ENCODE measurements at places on chromosomes 6 and 20.

- no peak for DNase-seq
These were observed 9.7 kb downstream of the TFAP2D start for GRCh38 chr6:50722829-50723554.

GRCh38 chr20:36030149-36030548 lies 61.8 kb downstream of the CNBD2 start:
- DNase-seq: no peak

- DNase-seq: peak; percentile 92
These were observed 1.4 kb upstream of the HIVEP2 start for GRCh38 chr6:142946181-142946923.

DNA sequence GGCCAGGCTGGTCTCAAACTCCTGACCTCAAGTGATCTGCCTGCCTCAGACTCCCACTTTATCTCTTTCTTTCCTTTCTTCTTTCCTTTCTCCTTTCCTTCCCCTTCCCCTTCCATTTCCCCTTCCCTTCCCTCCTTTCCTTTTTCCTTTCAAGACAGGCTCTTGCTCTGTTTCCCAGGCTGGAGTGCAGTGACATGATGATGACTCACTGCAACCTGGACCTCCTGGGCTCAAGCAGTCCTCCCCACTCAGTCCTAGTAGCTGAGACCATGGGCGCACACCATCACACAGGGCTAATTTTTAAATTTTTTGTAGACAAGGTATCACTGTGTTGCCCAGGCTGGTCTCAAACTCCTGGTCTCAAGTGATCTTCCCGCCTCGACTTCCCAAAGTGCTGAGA lies 377.6 kb upstream of the ZFP64 start:
- no peak for DNase-seq

DNA sequence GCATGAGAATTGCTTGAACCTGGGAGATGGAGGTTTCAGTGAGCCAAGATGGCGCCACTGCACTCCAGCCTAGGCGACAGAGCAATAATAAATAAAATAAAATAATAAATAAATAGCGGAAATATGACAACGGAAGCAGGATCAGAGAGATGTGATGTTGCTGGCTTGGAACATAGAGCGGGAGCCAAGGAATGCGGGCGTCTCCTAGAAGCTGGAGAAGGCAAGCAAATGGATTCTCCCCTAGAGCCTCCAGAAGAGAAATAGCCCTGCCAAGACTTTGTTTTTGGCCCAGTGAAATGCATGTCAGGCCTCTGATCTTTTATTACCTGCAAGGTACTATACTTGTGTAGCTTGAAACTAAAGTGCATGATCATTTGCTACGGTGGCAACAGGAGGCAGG lies 12.4 kb downstream of the KIAA1755 start:
- DNase-seq: no peak
